ENCODE measurements at places on chromosomes 3 and 15.

DNA sequence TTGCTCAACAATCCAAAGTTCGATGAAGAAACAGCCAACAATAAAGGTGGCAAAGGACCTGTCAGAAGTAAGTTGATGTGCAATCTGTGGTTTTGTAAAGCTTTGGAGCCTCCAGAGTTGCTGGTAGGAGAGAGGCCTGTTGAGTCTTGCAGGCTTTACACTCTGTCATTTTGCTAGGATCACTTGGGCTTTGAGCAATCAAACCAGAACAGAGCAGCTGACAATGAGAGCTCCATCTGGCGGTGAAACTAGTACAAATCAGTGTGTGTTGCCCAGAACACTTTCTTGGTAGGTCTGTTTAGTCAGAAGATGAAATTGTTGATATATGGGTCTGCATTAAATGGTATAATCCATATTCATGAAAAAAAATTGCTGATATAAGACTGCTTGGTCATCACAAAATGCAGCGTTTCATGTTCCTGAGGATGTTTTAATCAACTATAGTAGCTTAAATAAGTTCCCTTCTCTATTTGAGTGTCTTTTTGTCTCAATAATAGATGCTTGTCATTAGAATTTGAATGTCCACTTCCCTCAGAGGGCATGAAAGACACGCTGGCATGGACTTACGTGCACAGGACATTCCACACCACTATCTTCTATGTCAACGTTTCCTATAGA, 25.7 kb downstream of the TMOD2 start:
- DNase-seq: peak; percentile 74

DNA sequence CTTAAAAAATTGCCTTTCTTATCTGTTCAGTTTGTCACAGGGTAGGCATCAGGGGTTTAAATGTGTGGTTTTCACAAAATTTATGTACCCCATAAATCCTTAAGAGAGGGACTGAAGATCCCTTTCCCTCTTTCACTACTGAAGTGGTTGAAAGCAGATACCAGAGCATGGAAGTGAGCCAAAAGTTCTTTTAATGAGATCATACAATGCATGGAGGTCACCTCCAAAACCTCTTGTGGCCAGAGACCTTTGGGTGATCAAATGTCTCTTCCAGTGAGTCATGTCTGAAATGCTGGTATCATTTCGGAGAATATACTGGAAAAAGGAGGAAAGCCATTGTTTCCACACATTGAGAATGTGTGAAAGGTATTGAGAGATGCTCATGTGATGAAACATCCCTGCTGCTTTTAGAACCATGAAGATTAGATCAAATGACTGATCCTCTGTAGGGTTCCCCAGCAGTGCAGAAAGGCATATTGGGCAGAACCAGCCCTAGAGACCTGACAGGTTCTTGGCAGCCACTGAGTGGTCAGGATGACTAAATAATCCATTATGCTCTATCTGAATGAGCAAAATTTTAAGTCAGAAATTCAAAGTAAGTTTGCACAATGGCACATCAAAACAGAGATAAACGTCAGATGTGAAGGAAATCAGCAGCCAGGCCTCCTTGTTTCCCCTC, 165.8 kb upstream of the SLC2A2 start:
- DNase-seq: peak; percentile 81

DNA sequence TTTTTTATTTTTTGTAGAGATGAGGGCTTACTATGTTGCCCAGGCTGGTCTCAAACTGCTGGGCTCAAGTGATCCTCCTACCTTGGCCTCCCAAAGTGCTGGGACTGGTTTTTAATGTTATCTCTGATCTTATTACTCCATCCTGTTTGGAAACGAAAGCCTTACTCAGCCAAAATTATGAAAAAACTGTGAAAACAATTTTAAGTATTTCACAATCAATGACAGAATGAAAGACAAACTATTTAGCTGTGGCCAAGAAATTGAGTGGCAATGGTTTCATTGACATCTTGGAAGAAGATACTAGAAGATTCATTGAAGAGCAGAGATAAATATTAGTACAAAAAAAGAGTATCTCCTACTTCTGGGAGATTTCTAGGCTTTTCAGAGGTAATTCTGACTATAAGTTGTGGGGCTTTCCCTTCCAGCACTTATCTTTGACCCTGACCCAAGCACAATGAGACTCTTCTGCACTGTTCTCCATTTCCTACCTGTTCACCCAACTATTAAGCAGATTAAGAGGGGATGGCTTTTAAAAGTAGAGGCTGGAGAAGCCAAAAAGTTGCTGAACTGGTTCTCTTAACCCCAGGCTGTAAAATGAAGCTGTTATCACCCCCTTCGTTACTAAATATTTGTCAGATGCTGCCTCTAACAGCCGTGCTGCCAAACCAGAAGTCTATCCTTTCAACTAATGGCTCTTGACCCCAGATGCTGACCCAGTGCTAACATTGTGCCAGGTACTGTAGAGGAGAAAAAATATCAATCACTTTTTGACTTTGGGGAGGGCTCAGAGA, 14.2 kb upstream of the SLC25A36 start:
- no peak for DNase-seq

DNA sequence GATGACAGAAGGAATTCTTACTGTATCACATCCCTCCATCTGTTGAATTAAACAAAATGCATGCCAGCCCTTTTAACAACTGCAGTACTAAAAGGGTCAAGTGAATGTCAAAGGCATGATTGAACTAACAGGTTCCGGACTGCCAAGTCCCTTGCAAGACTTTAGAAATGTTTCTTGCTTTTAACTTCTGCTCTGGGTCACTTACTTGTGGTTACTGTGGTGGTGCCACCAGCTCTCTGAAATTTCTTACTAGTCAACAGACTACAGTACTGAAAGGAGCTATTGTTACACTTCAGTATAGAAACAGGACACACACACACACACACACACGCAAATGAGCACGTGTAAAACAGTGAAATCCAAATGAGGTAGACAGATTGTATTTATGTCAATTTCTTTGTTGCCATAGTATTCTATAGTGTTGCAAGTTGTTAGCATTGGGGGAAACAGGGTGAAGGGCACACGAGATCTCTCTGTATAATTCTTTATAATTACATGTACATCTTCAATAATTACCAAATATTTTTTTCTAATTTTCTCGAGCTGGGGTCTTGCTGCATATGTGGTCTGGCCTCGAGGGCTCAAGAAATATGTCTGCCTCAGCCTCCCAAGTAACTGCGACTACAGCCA, 79.9 kb upstream of the SLC25A26 start:
- DNase-seq: no peak

GRCh38 chr3:15657016-15657415, 55.5 kb downstream of the BTD start:
- no peak for DNase-seq

GRCh38 chr3:38964646-38965045, 87.1 kb downstream of the SCN11A start:
- DNase-seq: no peak

DNA sequence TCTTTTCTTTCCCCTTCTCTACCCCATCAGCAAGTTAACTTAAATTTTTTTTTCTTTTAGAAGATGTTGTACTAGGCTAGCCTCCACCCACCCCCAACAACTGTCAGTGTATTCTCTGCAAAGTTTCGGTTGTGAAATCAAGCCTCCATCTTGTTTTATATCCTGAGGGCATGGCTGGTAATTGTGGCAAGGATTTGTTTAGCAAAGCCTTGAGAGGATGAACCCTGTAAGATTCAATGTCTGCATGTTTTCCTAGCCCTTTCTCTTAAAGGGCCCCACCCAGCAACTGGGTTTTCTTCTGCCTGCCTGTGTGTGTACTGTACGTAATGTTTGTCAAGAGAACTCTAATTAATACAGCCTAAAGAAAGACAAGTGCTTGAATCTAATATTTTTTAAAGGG, 475.3 kb downstream of the FHIT start:
- DNase-seq: no peak

GRCh38 chr15:68654786-68655560, 76.2 kb downstream of the CORO2B start:
- no peak for DNase-seq

- no peak for DNase-seq
These were observed 901.7 kb downstream of the PLOD2 start for GRCh38 chr3:145259166-145259880.

GRCh38 chr3:98540346-98540745, 8.6 kb downstream of the GPR15 start:
- no peak for DNase-seq

GRCh38 chr3:58191361-58191991, 19.3 kb downstream of the DNASE1L3 start:
- DNase-seq: no peak

GRCh38 chr15:81885135-81885534, 160.7 kb downstream of the MEX3B start:
- DNase-seq: no peak

DNA sequence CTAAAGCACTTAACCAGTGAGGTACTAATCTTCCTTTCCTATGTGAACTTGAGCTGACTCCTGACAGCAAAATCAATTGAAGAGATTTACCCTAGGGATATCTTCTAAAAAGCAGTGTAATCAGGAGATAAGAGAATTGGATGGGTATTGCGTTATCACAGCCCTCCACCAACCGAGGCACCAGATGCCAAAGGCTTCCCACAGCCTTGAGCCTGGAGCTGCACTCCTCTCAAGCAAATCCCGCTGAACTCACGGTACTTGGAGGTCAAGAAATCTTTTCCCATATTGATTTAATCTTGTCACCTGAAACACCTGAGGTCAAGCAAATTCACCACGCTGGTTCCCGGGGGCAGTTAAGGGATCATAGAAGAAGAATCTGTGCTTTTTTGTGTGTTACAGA, 346.8 kb downstream of the TBL1XR1 start:
- no peak for DNase-seq

- peak; percentile 89 for DNase-seq
These were observed 252.5 kb downstream of the THRB start for GRCh38 chr3:24242012-24242698.

- DNase-seq: no peak
These were observed 2.3 kb downstream of the TSPAN3 start for GRCh38 chr15:77068633-77069032.

- no peak for DNase-seq
These were observed 92.8 kb downstream of the GOLIM4 start for GRCh38 chr3:168002786-168003368.

- DNase-seq: no peak
These were observed 39.6 kb upstream of the LIPC start for GRCh38 chr15:58392141-58392540.

- DNase-seq: no peak
These were observed 220.3 kb upstream of the LINGO1 start for GRCh38 chr15:77853008-77853328.

DNA sequence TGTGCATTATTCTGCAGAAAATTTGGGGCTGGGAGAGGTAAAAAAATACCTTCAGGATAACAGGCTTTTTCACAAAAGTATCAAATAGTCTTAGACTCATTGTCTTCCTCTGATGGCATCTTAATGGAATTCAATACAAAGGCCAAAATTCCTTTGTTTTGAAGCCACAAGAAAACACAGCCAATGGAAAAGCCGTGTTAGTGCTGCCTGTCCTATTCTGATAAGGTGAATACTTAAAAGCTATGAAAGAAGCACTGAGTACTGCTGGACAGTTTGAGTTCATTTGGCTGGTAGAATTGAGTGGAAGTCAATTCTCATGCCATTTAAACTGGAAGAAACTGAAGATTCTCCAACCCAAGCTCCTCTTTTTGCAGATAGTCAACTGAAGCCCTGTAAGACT, 395.3 kb upstream of the TPRG1 start:
- DNase-seq: peak; percentile 60

GRCh38 chr3:158935846-158936245, 134.0 kb downstream of the MFSD1 start:
- DNase-seq: no peak

DNA sequence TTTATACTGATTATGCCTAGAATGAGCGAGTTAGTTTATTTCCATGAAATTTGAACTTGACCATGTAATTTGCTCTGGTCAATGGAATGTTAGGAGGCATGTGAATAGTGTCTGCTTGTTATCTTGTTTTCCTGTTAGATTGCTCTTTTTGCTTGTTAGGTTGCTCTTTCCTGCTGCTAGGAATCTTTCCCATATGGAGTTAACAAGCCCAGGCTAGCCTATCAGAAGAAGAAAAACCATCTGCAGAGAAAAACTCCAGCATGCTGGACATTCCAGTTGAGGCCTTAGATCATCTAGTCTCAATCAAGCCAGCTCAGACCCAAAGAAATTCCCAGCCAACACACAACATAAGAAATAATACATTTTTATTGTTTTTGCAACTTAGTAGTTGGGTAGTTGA, 470.2 kb upstream of the AGTR1 start:
- peak; percentile 34 for DNase-seq

- DNase-seq: no peak
These were observed 39.8 kb upstream of the FGF7 start for GRCh38 chr15:49383266-49383665.

DNA sequence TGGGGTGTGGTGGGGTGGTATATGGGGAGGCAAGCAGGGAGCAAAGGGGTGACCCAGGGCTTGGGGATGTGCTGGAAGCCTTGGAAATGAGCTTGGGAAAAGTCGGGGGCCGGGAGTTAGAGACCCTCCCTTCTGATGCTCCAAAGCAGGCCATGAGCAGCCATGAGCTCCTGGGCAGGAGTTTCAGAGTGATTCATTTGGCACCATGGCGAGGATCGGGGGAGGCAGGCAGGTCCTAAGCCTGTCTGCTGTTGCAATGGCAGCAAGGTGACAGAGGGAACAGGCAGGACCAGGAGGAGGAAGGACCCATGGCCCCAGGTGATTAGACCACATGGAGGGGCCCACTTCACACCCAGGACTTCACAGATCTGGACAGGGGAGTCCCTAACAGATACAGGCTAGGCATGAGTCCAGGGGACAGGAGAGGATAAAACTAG, 21.3 kb downstream of the RGMA start:
- no peak for DNase-seq

GRCh38 chr3:45864760-45865519, 21.4 kb upstream of the CCR9 start:
- DNase-seq: no peak

DNA sequence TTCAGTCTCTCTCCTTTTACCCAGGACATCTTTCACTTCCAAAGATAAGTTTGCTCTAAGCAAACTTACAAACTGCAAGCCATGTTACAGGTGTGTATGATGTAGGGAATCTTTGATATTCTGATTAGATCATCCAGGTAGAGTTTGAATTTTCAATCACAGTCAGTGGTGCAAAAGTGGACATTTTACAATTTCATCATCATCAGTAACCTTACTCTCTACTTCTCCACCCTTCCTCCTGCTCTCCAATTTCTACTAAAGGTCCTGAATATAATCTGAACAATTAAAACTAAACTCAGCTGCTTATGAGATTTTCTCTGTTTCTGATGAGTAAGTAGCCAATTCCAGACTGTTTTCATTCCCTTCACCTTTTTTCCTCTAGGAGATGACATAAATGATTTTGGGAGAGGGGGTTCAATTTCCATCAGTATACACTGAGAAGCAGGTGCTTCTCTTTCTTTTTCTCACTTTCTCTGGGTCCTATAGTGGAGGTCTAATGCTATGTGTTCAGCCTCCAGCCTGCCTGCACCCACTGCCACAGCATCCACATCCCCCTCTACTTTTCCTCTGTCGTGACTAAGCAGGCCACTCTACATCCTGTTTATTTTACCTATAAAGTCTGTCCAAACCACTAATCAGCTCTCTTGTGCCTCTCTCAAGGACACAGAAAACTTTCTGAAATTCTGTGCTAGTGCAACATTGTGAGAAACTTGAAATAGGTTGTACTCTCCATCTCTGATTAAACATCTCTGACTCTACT, 27.6 kb downstream of the SUCNR1 start:
- no peak for DNase-seq
